Stimulated activated CD4-positive, alpha-beta T cell treated with anti-CD3 and anti-CD28 coated beads, Interleukin-15, amount 100 ng/mL, for 48 hours (primary cell): ENCODE measurements at places on chromosomes 11 and 22.

DNA sequence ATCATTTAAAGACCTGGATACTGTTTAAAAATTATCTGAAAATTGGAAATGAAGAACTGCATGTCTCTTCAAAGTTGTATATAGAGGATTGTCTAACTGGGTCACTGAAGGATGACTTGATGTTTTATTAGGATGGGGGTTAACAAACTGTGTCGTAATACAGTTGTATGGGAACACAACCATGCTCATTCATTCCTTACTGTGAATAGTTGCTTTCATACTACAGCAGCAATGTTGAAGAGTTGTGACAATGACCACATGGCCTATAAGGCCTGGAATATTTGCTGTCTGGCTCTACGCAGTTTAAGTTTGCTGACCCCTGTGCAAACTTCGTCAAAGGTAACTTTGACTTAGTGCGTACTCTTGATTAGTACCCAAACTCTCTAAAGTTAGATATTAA lies 38.4 kb downstream of the FDX1 start:
- no peak for DNase-seq

DNA sequence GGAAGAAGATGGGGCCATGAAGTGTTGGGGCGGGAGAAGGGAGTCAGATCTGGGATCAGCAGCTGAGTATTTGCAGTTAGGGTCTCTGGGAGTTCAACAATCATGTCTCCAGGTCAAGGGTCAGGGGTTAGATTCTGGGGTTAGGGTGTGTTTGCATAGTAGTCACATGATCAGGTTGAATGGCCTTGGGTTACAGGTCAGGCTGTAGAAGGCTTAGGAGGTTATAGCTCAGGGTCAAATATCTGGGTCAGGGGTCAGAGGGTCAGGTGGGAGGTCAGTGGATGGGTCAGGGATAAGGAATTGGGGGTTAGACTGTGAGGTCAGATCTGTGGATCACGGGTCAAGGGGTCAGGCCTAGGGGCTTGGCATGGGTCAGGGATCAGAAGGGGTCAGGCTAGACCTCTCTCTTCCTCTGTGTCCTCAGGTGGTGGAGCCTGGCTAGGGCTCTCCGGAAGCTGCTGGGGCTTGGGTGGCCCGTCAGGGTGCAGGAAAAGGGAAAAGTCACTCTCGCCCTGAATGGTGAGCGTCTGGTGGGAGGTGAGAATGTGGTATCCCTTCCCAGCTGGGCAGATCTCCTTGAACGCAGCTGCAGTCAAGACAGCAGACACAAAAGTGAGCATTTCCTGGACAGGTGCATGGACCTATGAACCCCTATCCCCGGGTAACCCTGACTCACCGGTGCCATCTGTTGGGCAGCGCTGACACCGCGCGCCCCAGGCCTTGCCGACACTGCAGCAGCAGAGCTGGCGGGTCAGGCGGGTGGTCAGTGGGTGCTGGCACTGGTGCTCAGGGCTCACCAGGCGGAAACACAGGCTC lies 6.4 kb downstream of the LTBP3 start:
- DNase-seq, result peak; percentile 64

GRCh38 chr11:762421-763072 lies 14.7 kb downstream of the GATD1 start:
- no peak for DNase-seq

DNA sequence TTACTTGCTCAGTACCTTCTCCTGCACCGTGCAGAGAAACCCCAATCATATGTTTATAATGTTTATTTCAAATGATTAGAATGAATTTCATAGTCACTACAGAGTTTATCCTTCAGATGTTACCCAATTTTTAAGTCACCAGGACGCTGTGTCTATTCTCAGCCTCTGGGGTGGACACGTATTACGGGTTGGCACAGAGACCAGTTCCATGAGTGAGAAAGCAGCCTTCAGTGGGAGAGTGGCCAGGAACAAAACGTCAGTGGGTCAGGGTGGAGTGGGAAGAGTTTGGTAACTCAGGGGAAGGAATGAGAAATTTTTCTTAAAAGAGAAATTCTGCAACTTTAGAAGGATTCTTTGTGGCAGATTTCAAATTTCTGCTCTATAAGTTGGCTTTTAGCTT lies 77.1 kb upstream of the MTMR2 start:
- DNase-seq, result no peak

GRCh38 chr11:16759857-16760508 lies 21.5 kb downstream of the C11orf58 start:
- no peak for DNase-seq

- DNase-seq, result peak; percentile 56
These were observed 8.7 kb downstream of the SPTBN2 start for GRCh38 chr11:66720223-66720898.

DNA sequence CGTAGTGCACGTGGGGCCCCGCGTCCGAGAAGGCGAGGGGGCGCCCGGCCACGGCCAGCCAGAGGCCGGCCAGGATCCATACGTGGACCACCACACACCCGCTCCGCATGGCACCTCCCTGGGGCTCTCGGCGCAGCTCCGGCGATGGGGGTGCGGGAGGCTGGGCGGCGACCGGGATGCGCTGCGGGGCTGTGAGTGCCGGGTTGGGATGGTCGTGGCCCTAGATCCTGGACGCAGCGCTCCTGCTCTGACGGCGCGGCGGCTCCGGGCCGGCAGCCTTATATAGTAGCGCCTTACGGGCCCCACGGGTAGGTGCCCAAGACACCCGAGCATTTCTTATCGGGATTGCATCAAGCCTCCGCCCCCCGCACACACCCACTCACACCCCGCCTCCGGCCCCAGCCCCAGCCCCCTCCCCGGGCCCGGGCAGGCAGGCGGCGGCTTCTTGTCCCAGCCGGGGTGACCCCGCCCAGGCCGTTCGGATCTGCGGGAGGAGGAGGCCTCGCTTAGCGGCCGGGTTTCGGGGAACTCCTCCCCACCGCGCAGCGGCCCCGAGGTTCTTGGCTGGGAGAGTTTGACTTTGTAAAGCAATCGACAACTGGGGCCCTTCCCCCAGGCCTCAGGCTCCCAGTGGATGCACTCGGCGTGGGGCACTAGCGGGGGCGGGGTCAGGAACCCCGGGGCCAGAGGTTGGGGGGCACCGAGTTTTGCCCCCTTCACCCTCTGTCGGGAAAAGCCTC lies at the start of gene FGF19:
Gene FGF19 (minus strand): TSS at position 255 of the 740 bp plus-strand sequence. CDS start 146 bp downstream, at position 109.
- DNase-seq, result no peak

DNA sequence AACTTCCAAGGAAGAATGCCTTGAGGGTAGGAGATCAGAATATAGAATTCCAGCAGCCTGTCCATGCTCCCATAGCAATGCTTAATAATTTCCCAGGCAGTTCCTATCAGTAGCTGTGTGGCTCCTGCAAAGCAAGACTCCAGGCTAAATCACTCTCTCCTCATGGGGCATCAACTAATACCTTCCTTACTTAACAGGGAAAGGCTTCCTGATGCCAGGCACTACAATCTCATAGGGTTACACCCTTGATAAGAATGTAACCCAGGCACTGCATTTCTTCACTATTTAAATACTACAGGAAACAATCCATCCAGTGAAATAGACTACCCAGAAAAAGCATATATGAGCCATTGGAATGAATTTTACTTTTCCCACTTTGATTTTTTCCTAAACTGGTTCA lies 615.0 kb upstream of the ARHGAP42 start:
- DNase-seq, result no peak

DNA sequence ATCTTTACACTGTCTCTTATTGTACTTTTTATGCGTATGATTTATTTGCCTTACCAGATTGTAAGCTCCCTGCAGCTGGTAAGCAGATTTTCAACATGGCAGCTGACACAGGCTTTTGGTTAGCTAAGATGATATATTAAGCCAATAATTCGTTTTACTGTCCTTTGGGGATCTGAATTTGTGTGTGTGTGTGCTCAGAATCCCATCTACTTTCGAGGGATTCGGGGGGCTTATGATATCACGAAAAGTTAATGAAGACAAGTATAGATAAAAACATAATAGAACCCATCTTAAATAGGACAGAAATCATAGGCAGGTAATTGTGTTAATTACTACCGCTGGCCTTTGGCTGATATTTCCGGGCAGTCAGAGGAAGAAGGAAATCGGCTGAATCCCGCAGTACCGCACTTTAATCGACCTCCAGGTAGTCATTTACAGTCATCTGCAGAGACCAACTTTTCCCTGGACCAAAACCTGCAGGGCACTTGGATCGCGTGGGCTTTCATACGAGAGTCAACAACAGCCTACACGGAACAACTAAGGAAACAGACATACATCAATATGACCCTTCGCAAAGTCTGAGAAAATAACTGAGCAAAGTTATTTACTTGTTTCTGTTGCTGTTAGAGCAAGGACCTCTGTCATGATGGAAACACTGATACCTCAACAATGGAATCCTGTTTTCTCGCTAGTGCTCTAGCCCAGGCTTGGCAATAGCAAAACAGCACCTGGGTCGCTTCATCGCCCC lies 802 bp downstream of the KBTBD3 start:
- no peak for DNase-seq

GRCh38 chr22:21682385-21683175 lies 16.8 kb downstream of the PPIL2 start:
- DNase-seq, result no peak

DNA sequence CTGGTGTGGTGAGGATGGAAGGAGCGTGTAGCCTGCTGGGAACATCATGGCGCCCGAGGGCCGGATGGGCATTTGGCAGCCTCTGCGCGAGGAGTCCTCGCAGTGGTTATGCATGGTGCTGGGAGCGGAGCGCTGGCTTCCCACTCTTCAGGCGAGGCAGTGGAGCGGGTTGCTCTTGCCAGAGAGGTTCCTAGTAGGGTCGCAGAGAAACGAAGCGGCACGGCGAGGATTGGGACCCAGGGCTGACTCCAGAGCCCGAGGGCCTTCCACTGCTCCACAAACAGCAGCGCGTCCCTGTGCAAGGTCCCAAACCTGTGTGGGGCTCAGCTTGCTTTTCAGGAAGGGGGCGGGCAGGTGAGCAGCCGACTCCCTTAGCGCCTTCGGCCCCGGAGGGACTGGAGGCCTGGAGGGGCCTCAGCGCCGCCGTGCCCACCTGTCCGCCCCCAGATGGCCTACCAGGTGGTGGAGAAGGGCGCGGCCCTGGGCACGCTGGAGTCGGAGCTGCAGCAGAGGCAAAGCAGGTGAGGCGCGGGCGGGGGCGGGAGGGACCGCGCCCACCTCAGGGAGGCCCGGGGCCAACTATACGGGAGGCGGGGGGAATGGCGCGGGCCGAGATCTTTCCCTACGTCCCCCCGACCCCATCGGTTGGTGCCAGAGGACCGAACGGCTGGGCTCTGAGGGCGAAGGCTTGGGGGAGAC lies 7.2 kb downstream of the ATG16L2 start:
- DNase-seq, result no peak

DNA sequence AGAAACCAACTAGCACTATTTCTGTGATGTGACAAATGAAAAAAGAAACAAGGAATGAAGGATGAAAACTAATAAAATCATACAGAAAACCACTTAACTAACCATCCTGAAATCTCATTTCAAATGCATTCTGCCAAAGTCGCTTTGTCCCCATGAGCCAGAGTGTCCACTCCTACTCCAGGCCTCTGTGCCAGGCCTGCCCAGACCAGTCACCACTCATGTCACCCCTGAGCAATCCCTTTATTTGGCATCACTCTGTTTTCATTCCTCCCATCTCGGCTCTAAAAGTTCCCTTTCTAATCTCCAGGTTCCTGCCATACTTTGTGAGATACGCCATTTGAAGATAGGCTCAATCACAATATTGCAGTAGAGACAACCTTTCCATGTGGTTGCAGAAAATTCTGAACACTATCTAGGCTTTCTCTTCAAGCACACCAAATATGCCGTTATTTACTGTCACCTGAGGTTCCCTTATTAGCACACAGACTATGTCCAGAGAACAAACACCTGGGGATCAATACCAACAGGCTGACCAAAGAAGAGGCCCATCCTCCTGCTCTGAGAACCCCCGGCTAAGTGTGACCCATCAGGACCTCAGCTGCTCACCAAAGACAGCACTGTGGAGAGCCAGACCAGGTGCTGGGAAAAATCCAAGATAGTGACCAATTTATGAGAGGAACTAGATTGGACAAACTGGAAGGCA lies 202.4 kb downstream of the LARGE1 start:
- no peak for DNase-seq

GRCh38 chr22:47653921-47654320 lies 891.5 kb downstream of the TBC1D22A start:
- no peak for DNase-seq

- DNase-seq, result peak; percentile 90
These were observed 22.8 kb downstream of the MYH9 start for GRCh38 chr22:36365020-36365411.

DNA sequence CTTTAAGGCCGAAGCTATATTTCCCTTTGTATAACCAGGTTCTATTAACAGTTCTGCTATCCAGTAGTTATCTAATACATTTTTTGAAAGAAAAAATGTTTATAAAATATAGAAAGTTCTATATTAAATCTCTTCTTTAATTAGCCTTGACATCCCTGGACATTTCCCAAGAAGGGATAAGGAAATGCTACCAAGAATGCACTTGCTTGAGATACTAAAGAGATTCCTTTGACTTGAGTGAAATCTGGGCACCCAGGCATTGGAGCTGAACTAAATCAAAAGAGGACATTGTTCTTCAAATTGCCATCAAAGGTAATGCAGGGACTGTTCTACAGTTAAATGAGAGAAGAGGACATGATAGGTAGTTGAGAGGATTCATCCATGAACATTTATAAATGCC lies 535.9 kb upstream of the FAT3 start:
- no peak for DNase-seq

DNA sequence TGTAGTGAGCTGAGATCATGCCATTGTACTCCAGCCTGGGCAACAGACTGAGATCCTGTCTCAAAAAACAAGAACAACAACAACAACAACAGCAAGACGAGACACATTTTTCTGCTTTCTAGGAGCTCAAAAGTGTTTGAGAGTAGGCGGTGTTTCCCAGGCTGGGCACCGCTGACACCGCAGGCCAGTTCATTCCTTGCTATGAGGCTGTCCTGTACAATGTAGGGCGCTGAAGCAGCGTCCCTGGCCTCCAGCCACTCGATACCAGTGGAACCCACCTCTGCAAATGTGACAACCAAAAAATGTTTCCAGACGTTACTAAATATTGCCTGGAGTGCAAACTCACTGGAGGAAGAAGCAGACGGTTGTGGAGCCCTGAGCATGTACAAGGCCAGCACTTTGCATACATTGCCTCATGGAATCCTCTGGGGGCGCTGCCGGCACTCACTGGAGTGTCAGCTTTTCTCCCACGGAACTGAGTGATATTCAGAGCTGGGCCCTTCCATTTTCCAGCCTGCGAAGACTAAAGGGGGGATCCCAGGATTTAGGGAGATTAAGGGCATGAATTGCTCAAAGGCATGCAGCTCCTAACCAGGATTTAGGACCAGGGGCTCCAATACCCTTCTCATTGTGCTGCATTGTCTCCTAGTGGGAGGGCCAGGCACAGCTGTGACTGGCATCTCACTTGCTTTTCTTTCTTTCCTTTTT lies 5.8 kb upstream of the MIEF1 start:
- peak; percentile 55 for DNase-seq

GRCh38 chr11:72690166-72690565 lies 15.9 kb upstream of the PDE2A start:
- DNase-seq, result no peak

DNA sequence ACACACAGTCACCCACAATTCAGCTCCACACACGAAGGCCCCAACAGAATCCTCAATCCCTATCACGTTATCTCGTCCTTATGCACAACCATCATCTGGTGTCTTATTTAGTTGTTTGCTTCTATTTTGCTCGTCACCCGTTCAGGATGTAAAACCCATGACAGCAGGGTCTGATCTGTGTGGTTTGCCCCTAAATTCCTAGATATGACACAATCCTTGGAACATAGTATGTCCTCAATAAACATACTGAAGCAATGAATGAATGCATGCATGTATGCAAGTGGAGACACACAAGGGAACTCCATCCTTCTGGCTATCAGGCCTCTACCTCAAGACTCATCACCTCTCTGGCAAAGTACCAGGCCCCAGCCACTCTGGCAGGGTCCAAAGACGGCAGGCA lies 20.2 kb downstream of the STARD10 start:
- DNase-seq, result no peak

- DNase-seq, result no peak
These were observed 9.8 kb upstream of the APOL6 start for GRCh38 chr22:35638410-35638809.
